ENCODE measurements at places on chromosomes 7 and 10. TPM values are rescaled to one million over a fixed set of nuclear protein-coding genes. Genes with fewer than 3 reads are reported as not detected.

- DNase-seq: no peak
Observed at GRCh38 chr7:40595832-40596231, 461.0 kb downstream of the SUGCT start.

Gene BAG3
- 70.3 TPM for total RNA-seq

DNA sequence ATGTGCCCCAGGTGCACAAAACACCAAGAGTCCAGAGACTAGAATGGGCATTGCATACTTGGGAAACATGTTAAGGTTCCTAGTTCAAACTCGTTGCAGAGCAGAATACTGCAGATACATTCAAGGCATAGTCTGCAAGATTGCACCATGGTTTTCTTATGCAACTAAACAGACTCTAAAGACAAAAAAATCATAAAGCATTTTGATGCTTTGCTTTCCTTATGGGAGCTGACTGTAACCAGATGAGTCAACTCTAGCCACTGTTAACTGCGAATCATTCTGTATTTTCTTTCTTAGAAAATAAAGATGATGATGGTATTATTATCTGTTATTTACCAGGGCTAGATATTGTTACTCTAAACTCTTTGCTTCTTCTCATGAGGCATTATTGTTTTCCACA is 19.7 kb downstream of the TRUB1 start:
- no peak for DNase-seq

Gene CTAGE4
- total RNA-seq: 18.4 TPM

Gene NEBL
- total RNA-seq: 100 TPM

DNA sequence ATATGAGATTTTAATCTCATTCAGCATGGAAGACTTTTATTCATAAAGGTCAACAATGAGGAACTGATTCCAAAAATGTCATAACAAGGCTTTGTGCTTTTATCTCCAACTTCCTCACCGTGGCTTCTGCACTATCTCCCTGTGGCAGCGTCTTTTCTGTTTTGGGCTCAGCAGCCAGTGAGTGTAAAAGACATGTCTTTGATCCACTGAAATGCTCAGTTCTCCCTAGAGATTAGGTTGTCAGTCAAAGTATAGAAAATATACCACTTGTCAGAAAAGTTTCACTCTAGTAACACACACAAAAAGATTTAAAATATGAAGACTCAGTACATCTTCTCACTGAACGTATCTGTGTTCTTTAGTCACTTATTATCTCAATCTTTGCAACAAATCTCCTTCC is 901.8 kb upstream of the ZWINT start:
- no peak for DNase-seq

DNA sequence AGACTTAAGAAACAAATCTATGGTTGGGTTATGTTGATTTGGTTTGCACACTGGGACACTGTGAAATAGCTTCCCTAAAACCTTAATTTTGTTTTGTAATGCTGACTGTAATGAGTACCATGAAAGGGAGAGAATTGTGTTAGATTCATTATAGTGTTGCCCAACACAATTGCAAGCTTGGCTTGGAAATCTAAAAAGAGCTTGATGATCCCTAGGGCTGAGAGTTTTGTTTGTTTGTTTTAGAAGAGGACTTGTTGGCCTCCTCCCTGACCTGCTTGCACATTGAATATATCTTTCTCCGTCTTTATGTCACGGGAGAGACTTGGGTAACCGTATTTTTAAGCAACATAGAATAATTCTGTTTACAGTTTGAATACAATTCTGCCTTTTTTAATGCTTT is 410.1 kb downstream of the ARL4A start:
- no peak for DNase-seq

DNA sequence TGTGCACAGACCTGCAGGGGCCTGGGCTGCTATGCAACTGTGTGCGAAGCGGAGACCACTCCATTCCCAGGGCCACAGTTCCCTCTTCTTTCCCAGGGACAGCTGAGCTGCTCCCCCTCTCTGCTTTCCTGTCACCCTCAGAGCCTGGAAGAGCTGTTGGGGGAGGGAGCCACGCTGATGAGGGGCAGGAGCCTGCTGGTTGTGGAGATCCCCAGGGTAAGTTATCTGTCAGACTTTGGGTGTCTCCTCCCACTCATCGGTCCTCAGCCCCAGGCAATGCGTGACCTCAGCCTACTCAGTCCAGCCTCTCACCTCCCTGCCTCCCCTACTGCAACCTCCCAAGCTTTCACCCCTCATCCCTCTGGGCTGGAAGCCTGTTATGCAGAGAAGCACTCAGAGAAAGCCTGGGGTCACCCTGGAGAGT is 53.5 kb downstream of the ZNF467 start:
- DNase-seq: no peak

- no peak for DNase-seq
Observed at GRCh38 chr7:127256041-127256725, 3.4 kb upstream of the GRM8 start.

Gene ABCC2
- 1.9 TPM for total RNA-seq

- DNase-seq: no peak
Observed at GRCh38 chr10:124465003-124465776, 3.6 kb downstream of the LHPP start.

GRCh38 chr7:120462991-120463390 is 190.0 kb downstream of the KCND2 start:
- no peak for DNase-seq

GRCh38 chr7:44244282-44244681 is 43.5 kb downstream of the YKT6 start:
- DNase-seq: no peak

GRCh38 chr10:98236862-98237261 is 31.1 kb downstream of the LOXL4 start:
- DNase-seq: no peak

Gene PRPS1L1
- not detected for total RNA-seq

DNA sequence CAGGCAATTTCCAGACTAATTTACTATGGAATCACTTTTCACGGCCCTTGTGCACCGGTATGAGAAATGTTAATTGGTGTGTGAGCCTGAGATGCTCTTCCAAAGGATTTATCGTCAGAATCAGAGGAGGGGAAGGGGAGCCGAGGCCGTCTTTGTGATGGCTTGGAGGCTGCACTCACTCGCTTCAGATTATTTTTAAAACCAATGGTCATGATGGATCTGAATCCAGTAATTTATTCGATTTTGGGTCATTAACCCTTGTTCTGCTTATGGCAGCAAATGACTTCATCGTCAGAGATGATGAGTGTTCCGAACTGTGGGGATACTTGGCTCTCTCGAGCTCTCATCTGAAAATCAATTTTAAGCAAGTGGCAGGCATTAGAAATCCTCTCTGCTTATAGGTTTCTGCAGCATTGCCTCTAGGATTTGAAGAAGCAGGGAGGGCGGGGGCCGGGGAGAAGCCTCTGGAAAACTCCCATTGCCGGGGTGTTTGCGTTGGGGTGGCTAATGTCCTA is 576.3 kb downstream of the LRMDA start:
- no peak for DNase-seq

Gene PROSER2
- total RNA-seq: 10.4 TPM

DNA sequence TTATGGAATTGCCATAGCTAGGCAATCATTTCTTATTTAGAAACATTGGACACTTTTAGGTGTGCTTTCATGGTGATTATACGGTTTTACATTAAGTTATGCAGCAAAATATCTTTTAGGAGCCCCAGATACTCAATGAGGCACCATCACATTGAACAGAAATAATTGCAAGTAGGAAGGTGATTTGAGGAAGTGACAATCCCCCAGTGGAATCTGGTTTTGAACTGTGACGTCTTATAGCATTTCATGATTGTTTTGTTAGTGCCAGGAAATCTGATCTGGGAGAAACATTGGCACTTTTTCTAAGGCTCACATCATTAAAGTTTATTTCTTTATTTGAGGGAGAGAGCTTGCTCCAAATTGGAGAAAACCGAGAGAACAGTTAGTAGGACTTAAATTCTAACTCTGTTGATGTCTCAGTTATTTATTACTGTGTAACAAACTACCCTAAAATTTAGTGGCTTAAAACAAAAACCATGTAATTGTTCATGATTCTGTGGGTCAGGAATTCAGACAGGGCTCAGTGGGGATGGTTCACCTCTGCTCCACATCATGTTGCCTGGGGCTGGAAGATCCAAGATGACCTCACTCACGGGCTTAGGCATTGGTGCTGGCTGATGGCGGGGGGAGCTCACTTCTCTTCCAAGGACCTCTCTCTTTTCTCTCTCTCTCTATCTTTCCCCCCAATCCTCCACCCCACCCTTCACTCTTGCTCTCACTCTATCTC is 78.2 kb upstream of the STEAP1B start:
- no peak for DNase-seq

Gene ATP6V0A4
- 32.6 TPM for total RNA-seq

- DNase-seq: no peak
Observed at GRCh38 chr10:52637592-52637991, 135.0 kb downstream of the MBL2 start.

GRCh38 chr7:29287366-29287765 is 92.8 kb downstream of the CHN2 start:
- no peak for DNase-seq

DNA sequence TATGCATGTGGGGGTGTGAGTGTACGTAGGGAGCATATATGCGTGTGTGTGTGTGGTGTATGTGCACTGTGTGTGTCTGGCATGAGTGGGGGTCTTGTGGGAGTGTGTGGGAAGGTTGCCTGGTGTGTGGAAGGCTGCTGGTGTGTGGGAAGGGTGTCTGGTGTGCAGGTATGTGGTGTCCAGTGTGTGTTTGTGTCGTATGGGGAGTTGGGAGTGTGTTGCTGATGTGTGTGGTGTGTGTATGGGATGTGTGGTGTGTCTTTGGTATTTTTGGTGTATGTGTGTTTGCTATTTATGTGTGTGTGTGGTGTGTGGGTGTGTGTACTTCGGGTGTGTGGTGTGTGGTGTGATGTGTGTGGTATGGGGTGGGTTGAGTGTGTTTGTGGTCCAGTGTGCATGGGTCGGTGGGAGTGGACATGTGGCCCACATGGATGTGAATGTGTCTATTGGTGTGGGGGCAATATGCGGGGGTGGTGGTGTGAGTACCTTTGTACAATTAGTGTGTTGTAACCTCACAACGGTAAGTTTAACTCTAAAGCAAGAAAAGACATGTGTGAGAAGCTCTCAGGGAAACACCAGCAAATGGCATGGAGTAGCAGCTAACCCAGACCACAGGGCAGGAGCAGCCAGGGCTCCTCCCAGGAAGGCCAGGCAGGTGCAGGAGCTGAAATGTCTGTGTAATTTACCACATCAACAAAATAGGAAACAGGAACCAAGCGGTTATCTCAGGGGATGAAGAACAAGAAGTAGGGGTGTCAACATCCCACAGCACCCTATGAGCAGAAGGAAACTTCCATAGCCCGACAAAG is 11.9 kb downstream of the ANTXRL start:
- DNase-seq: no peak

DNA sequence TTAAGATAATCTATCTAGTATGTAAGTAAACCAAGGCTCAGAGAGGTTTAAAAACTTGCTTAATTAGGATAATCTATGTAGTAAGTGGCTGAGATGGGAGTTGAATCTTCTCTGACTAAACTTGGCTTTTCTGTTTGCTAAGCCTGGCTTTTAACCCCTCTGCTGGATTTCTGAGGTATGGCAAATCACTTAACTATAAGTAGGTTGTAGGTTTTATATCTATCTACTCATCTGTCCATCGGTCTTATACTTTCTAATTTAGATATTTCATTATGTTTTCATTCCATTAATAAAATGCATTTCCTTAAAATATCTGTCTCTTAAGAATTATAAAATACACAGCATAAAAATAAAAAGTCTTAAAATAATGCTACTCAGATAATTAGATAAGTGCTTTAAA is 59.4 kb downstream of the ST7 start:
- DNase-seq: no peak

DNA sequence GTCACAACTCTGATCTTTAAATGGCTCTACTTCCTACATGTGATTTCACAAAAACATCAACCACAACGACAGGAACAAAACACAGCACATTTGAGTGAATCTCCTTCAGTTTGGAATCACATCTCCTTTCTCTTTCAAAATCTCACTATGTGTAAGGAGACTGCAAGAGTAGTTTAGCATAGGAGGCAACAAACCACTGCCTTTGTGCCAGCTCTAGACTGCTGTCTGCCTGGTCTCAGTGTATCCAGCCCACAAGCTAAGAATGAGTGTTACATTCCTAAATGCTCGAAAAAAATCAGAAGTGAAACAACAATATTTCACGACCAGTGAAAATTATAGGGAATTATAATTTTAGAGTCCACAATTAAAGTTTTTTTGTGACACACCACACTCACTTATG is 217.0 kb upstream of the STEAP4 start:
- no peak for DNase-seq

DNA sequence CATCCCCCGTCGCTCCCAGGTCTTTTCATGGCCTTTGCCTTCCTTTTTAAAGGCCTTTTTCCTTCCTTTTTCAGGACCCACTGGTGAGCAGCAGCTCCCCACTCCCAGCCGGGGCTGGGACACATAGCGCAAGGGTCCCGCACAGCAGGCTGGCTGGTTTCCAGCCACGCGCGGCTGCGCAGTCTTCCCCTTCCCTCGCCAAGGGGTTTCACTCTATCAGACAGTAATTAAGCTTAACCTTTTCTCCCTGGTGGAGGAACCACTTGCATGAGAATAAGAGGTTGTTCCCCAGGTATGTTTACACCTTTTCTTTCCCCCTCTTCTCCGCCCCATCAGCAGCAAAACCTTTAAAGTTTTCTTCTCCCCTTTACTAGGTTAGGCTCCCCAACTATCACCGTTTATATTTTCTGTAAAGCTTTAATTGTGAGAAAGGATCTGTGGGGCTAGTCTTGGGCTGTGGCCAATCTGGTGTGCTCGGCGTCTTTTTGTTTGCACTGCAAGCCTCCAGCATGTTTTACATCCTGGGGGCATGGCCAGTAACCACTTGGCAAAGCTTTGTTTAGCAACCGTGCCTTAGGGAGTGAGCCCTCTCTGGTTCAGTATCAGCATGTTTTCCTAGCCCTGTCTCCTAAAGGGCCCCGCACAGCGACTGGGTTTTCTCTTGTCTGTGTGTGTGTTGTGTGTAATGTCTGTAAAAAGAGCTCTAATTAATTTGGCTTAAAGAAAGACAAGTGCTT is 219.6 kb downstream of the PHF14 start:
- DNase-seq: no peak

Gene CYP2C8
- not detected for total RNA-seq
